ENCODE measurements at places on chromosomes 4 and X.

DNA sequence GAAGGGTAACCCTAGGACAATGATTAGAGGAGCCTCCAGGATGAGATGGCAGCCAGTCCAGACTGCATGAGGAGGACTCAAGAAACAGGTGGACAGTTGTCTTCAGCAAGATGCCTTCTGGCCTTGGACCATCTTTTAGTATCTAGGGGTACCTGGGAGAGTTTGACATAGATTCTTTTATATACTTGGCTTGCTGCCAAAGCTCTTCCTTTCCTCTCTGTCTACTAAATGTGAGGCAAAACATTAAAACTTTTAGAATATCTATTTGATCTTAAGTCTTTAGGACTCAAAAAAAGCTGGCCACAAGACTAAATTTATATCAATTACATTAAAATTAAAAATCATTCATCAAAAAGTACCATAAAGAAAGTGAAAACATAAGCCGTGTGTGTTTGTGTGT lies 18.6 kb upstream of the NKX3-2 start:
- no peak for DNase-seq

GRCh38 chr4:10897076-10897475 lies 212.5 kb upstream of the CLNK start:
- DNase-seq: no peak

DNA sequence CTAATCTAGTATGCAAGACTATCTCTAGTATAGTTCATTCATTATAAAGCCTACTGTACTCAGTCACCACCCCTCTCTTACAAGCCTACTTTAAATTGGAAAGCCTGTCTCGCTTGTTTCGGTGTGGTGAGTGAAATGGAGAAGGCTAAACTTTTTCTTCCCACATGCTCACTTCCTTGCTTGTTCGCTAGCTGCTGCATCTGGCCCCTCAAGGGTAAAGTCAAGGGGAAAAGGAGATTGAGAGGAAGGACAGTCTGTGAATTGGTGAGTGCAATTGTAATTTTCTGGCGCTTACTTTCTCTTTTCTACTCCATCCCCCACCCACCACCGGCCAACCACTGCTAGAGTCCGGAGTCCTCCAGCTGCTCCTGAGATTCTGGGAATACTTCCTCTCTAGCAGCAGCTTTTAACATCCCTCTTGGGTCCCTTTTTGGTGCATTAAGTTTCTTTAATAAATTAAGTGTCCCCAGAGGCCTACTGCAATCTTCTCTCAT lies 12.1 kb upstream of the ARAP2 start:
- DNase-seq: no peak

- peak; percentile 4 for DNase-seq
Observed at GRCh38 chr4:119946359-119946758, 120.3 kb downstream of the MAD2L1 start.

- DNase-seq: no peak
Observed at GRCh38 chrX:29762006-29762405, 453.4 kb upstream of the MAGEB2 start.

DNA sequence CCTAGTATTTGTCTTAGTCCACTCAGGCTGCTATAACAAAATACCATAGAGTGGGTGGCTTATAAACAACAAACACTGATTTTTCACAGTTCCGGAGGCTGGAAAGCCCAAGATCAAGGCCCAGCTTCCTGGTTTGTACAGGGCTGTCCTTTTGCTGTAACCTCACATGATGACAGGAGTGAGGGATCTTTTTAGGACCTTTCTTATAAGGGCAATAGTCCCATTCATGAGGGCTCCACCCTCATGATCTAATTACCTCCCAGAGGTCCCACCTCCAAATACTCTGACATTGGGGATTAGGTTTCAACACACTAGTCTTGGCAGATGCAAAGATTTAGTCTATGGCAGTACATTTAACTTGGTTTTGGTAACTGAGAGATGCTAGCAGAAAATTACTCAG lies 20.9 kb downstream of the GPAT3 start:
- no peak for DNase-seq

DNA sequence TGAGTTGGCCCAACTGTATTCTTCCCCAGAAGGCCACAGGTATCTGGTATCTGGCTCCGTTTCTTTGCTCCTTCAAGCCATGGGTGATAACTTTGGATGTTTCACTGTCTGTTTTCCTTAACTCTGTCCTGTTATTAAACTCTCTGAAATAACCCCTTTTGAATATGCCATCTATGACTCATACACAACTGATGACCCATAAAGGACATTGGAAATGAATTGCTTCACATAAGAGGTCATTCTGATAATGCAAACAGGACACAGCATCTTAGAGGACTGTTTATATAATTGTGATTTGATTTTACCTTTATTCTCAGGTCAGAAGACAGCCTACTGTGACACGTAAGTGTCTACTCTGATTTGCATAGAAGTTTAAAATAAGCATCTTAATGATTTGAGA lies 227.7 kb downstream of the VEGFC start:
- DNase-seq: no peak

- no peak for DNase-seq
Observed at GRCh38 chrX:47518144-47518543, 35.1 kb upstream of the ZNF41 start.

DNA sequence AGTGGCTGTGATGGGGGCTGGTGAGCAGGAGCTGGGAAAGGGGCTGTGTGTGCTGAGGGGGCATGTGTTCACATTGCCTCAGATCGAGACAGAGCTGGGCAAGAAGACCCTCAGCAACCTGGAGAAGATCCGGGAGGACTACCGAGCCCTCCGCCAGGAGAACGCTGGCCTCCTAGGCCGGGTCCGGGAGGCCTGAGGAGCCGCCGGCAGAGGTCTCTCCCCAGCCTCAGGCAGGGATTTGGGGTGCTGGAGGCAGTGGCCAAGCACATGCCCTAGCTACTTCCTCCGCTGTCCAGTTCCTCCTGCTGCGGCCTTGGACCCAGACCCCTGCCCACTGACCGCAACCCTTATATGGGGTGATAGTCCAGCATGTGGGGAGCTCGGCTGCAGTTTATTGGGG lies 14.4 kb downstream of the FOXP3 start:
- no peak for DNase-seq

GRCh38 chrX:103562801-103563200 lies 22.5 kb upstream of the TCEAL4 start:
- DNase-seq: no peak

DNA sequence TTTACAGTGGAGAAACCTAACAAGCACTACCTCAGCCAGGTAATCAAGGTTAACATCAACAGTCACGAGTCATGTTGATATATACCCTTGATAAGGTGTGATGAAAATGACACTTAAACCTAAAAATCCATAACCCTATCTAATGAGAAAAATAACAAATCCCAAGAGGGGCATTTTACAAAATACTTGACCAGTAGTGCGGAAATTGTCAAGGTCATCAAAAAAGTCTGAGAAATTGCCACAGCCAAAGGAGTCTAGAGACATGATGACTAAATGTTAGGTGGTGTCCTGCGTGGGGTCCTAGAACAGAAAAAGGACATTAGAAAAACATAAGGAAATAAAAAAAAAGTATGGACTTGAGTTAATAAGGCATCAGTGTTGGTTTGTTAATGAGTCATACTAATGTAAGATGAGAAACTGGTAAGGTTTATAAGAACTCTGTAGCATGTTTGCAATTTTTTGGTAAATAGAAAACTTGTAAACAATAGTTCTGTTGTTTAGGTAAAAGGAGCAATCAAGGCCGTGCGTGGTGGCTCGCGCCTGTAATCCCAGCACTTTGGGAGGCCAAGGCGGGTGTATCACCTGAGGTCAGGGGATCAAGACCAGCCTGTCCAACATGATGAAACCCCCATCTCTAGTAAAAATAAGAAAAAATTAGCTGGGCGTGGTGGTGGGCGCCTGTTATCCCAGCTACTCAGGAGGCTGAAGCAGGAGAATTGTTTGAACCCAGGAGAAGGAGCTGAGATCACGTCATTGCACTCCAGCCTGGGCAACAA lies 2.9 kb downstream of the RPL36A start:
- DNase-seq: no peak

- no peak for DNase-seq
Observed at GRCh38 chr4:1771555-1772305, 21.4 kb upstream of the FGFR3 start.

DNA sequence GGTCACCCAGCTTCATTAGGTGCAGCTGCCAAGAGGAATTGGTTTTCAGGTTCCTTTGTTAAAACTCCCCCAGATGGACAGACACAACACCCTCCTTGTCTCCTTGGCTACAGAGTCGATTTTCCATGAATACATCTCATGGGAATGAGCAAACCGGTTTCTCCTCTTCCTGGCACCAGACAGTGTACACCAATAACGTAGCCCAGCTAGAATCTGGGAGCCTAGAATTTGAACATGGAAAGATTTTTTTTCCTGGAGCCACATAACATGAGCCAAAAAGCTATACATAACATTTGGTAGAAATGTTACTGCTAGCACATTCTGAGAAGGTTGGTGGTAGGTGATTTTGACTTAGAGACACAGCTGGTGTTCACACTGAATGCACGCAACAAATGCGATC lies 62.9 kb upstream of the SLC34A2 start:
- DNase-seq: no peak

DNA sequence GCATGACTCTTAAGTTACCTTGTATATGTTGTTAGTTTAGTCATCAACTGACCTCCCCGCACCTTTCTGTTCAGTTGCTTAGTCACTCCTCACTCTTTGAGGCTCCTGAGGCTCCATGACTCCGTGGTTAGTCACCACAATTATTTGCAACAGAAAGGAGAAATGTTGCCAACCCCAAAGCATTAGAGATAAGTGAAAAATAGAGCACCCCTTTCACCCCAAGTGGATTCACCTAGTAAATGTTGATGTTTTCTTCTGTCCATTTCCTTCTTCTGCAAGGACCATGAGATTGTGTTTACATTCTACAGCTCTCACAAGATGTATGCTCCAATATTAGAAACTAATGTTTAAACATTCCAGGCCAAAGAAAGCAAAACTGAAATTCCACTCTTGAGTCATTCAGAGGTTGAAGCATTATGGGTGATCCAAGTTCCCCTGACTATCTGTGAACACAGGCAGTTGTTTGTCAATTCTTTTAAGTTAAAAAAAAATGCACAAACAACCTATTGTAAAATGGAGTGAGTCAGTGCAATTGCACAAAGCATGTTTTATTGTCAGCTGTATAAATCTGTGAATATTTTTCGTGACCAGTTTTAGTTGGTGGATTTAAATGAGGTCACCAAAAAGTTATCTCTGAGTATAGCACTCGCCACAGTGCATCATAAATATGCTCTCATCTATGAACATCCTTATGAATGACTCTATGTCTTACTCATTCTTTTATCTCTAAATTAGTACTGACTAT lies 552.4 kb upstream of the MAGEB2 start:
- no peak for DNase-seq

GRCh38 chr4:17153572-17153971 lies 255.1 kb upstream of the LDB2 start:
- DNase-seq: no peak

DNA sequence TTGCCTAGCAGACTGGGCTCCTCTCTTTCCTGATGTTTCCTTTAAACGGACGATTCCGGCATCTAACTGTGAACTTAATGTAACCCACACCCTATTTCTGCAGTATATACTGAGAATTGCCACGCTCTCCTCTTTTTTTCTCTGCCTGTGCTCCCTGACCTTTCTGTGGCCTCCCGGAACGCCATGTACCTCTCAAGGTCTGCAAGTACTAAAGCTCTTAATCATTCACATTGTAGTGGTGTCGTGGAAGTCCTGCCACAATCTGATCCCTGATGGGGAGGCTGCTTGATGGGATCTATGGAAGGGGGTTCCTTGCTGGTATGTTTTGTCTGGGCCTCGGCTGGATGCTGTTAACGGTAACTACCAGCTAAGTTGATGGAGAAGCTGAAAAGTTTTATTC lies 302.9 kb upstream of the EPHA5 start:
- DNase-seq: no peak

GRCh38 chr4:51853027-51853682 lies 10.2 kb downstream of the DCUN1D4 start:
- no peak for DNase-seq

DNA sequence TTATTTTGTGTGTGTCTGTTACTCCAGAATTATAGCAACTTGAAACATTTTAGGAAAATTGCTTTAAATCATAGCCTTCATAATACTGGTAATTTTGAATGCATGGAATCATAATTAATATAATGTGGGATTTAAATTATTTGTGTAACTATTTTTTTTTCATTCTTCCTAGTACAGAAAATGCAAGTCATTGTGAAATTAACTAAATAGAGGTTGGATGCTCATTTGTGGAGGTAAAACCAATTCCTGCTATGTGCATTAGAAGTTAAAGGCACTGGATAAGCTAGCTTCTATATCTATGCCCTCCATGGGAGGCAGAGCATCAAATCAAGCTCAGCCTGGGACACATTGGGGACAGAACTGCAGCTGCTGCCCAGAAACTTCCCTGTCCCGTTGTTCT lies 1048.5 kb upstream of the PABPC4L start:
- no peak for DNase-seq

GRCh38 chrX:138191998-138192397 lies 519.5 kb downstream of the FGF13 start:
- no peak for DNase-seq

DNA sequence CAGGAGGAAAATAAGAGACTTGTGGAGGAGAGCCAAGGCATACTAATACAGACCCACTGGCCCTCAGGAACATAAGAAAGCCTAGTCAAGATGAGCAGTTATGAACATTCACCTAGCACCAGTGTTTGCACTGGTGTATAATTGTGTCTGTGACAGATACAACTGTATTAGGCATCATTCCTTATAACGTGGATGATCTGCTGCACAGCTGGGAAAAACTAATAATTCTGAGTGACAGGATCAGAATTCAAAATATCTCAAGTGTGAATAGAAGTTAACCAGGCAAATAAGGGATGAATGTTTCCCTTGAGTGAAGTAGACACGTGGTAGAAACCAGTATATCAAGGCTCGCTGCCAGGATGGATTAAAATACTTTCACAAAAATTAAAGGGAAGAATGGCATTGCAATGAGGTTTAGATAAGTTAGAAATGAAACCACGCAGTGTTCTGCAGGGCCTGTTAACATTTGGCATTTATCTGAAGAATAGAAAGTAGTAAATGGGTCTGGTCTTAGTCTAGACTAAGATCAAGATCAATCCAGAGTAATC lies 325.9 kb downstream of the EPHA5 start:
- DNase-seq: no peak

GRCh38 chr4:40843696-40844095 lies 93.9 kb downstream of the NSUN7 start:
- DNase-seq: no peak

DNA sequence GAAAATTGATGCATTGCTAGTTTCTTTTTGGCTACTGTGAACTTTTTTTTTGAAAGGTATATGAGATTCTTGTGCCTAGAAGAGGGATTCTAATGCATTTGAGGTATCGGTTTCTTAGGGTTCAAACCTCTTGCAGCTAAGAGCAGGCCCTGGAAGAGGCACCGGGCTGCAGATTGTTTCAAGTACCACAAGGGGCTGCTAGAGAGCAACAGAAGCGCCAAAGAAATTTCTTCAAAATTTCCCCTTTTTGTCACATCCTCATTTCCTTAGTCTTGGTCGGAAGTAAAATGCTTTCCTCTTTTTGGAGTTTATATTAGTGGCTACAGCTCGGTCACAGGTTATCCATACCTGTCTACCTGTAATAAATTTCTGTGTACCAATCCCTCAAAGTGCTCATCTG lies 89.8 kb downstream of the PDGFRA start:
- DNase-seq: no peak

- peak; percentile 3 for DNase-seq
Observed at GRCh38 chr4:103018391-103019307, 856 bp downstream of the SLC9B1 start.

- DNase-seq: no peak
Observed at GRCh38 chr4:137934911-137935310, 307.2 kb downstream of the SLC7A11 start.

Data from NCI-H510A (cell line).